T-helper 2 cell treated with Interferon-gamma antibody and Interleukin-4, amounts not matched to agents 5 μg/mL and 100 μg/mL, for 36 hours (primary cell): ENCODE measurements at places on chromosomes 3 and 15.
A peak's percentile ranks its signal among the peaks of the same experiment; 100 is the strongest.

GRCh38 chr3:62672988-62673313 lies 202.3 kb downstream of the CADPS start:
- DNase-seq = no peak

DNA sequence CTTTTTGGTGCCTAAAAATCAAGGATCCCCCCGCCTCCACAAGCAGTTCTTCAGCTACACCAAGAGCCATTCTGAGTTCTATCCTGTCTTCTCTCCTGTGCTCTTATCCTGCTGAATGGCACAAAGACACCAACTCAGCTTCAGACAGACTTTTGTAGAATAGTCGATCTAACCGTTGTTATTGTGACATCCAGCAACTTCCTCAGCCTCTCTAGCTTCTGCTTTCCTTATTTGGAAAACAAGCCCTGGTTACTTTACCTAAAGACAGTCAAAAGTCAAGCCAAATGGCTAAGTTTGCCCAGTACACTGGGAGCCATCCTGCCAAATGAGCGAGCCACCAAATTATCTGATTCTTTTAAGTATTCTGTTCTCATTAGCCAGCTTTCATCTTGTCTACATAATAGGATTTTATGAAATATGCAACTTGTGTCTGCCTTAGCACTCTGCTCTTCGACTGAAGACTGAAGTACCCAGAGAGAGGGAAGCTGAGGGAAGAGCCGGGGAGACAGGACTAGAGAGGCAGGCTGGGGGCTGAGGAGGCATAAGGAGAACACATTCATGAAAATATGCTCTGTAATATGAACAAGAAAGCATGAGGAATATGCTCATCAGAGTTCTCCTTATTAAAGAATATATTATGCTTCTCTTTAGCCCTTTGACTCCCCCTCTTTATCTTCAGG lies 35.1 kb downstream of the LYZL4 start:
- DNase-seq = no peak

- no peak for DNase-seq
These were observed 499.6 kb upstream of the KCNMB2 start for GRCh38 chr3:178036451-178037144.

- no peak for DNase-seq
These were observed at the start of gene C3orf85 for GRCh38 chr3:109136523-109136922. Gene C3orf85, plus strand, starts transcription at chr3:109136719. Its CDS starts 129 bp downstream, at chr3:109136848.

GRCh38 chr15:28901587-28901980 lies 15.8 kb downstream of the APBA2 start:
- DNase-seq = no peak

GRCh38 chr15:74978503-74978902 lies 16.9 kb upstream of the SCAMP5 start:
- DNase-seq = no peak

GRCh38 chr15:31803388-31803884 lies 226.9 kb upstream of the CHRNA7 start:
- no peak for DNase-seq

DNA sequence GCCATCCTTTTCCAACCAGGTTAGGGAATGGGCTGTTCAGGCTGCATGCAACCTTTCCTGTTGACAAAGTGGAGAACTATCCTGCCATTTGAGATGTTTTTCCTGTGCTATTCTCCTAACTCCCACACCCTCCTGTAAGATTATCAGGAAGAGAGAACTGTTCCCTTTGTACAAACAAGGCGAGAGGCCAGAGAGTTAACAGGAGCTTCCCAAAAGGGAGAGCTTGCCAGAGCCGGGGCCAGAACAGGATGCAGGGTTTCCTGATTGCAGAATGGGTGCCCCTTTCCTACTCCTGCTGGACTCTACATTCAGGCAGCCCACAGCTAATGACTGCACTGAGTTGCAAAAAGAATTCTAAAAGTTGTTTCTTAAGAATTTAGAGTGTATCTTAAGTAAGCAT lies 17.1 kb downstream of the PML start:
- DNase-seq = no peak

- no peak for DNase-seq
These were observed 449.8 kb upstream of the TPRG1 start for GRCh38 chr3:188721990-188722389.

GRCh38 chr15:101464999-101465669 lies 24.4 kb downstream of the PCSK6 start:
- no peak for DNase-seq

- no peak for DNase-seq
These were observed 413.8 kb upstream of the CCDC54 start for GRCh38 chr3:106963442-106963841.

GRCh38 chr15:90013503-90013937 lies 12.4 kb downstream of the ZNF710 start:
- no peak for DNase-seq

GRCh38 chr15:62390791-62391640 lies 225.9 kb upstream of the C2CD4B start:
- DNase-seq = peak; percentile 29
